Stimulated activated CD4-positive, alpha-beta T cell treated with anti-CD3 and anti-CD28 coated beads, Interleukin-15, amount 100 ng/mL, for 48 hours (primary cell): ENCODE measurements at places on chromosomes 12 and 14.

DNA sequence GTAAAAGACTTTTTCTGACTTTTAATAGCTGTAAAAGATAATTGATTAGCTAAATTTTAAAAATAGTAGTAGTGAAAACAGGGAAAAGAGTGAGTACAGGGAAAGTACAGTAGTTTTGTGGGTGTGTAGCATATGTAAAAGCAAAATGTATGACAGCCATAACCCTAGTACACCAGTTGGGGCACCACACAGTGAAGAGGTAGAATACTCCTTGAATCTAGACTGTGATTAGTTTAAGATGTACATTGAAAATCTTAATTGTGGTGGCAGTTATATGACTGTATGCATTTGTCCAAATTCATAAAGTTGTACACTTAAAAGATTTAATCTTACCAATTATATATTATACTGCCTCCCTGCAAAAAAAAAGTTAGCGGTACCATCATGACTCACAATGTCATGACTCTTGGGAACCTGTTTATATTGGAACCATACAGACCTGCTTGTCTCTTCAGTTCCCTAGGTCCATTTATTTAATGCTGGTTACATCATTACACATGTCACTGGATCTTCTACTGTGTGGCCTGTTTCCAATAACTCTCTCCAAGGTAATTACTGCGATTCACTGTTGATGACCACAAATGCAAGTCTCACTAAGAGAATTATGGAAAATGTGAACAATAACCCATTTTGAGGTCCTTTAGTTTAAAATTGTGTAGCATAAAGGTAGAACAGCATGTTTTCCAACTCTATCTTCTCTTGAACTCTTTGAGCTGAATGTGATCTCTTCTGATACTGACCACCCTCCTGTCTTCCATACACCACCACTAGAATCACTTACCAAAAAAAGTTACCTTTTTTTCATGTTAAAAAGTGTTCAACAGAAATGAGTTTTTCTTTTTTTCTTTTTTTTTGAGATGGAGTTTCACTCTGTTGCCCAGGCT is 264.2 kb upstream of the AMIGO2 start:
- DNase-seq = no peak

DNA sequence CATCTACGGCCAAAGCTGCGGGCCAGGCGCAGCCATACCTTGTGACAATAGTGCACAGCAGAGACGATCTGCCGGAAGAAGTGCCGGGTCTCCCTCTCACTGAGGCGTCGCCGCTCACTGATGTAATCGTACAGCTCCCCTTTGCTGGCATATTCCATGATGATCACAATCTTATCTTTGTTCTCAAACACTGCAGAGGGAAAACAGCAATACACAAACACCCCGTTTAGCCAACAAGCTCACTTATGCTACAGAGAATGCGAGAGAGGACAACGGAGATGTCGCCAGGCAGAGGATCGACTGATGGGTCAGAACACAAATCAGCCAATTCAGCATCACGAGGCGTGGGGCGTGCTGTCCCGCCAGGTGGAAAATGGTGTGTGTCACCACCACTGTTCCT is 52.1 kb downstream of the NUAK1 start:
- DNase-seq = no peak

- no peak for DNase-seq
These were observed 192.9 kb upstream of the OR4E1 start for GRCh38 chr14:21866479-21866878.

DNA sequence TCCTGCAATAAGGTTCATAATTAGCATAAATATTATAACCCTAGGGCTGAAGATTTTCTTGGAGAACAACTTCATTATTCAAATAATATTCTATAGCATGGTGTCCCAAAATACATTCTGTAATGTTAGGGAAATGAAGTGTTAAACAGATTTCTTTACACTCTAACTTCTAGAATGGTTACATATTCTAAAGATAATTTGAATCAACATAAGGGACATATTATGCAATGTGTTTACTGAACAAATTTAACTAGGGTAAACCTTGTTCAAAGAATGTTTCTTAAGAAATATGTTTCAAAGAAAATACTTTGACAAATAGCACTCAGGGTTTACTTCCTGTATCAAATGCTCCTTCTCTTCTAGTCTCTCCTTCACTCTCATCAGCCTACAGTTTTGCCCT is 281.6 kb downstream of the SLC6A15 start:
- DNase-seq = no peak

GRCh38 chr14:42023452-42023851 is 416.8 kb downstream of the LRFN5 start:
- no peak for DNase-seq
